ENCODE measurements at places on chromosomes 16 and 17.

DNA sequence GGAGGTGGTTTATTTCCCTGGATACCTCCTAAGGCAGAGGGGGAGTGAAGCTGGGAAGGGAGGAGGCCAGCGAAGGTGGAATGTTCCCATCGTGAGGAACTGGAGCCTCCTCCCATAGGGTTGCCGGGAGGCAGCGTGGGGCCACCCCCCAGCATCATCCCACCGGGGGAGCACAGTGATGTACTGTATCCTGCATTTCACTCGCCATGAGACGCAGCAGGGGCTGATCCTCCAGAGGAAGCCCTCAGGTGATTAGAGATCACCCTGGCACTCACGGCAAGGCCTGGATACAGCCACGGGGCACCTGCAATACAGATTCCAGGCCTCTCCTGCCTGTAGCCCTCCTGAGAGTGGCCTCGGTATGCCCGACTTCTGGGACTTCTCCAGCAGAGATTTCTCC lies 25.5 kb upstream of the BEAN1 start:
- no peak for DNase-seq

DNA sequence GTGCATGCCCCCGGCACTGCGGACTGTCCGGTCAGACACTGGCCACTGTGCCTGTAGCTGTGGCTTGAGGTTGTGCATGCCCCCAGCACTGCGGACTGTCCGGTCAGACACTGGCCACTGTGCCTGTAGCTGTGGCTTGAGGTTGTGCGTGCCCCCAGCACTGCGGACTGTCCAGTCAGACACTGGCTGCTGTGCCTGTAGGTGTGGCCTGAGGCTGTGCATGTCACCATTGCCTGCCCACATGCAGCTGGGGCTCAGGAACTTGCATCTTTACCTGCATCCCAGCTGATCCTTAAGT lies 5.2 kb downstream of the MTHFSD start:
- no peak for DNase-seq

- DNase-seq, result no peak
Observed at GRCh38 chr17:6061290-6061689, 8.9 kb upstream of the WSCD1 start.

GRCh38 chr16:77946823-77947222 lies 75.5 kb upstream of the CLEC3A start:
- DNase-seq, result no peak

DNA sequence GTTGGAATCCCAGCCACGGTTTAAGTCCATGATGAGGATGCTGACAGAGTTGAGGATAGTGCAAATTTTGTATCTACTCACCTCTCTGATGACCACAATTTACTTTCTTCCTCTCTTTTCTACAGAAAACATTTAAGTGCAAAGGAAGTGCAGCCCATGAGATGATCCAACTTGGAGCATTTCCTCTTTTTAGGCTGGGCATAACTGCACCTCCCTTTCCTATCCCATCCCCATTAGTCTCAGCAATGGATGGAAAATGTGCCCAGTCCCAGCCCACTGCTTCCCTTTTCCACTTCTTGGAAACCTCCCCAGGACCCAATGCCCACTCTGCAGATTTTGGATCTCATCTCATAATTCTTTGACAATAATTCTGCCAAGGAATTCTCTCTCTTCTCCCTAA lies 16.6 kb upstream of the CCL8 start:
- DNase-seq, result no peak

- DNase-seq, result no peak
Observed at GRCh38 chr17:19387921-19388521, 1.0 kb upstream of the MFAP4 start.

Data from cortex of kidney (tissue), 1 donor.